CD4-positive, alpha-beta memory T cell (primary cell): ENCODE measurements at places on chromosomes 13 and 19.
A peak's percentile ranks its signal among the peaks of the same experiment; 100 is the strongest.

DNA sequence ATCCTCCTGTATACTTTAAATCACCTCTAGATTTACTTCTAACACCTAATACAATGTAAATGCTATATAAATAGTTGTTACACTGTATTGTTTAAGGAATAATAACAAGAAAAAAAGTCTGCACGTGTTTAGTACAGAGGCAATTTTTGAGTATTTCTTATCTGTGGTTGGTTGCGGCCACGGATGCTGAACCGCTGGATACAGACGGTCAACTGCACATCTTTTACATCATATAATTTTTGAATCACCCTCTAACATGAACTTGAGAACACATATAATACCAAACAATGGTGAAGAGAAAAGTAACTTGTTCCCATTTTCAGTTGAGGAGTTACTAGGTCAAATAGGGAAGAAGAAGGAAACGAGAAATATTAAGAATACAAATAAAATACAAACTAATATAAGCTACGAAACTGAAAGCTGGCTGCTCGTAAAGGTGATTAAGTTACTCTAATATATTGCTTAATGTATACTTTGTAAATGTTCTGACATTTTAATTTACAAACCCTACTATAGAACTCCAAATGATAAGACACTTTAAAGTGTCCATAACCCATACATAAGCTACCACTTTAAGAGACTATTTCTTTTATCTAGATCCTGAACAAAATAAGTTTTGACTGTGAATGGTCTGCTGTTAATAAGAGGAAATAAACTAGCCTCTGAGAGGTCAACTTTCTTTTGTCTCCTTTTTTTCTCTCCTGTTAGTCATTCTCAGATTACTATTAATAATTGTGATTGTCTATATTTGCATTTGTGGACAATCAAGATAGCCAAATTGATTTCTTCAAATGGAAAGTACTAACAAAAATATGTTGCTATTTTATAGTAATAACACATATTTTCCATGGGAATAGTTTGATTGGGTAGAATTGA lies 457.4 kb downstream of the DIAPH3 start:
- H3K27me3 ChIP-seq: no peaks in the 10 kb centered on the region
- no peaks in the 10 kb centered on the region for H3K36me3 ChIP-seq
- no peak overlapping the region for H3K4me3 ChIP-seq
- DNase-seq: no peak

GRCh38 chr19:29704562-29705558 lies 10.2 kb downstream of the C19orf12 start:
- no peak overlapping the region for H3K27ac ChIP-seq
- H3K36me3 ChIP-seq: peaks cover 38% of the 10 kb centered on the region
- no peaks in the 10 kb centered on the region for H3K27me3 ChIP-seq
- no peak overlapping the region for H3K4me3 ChIP-seq
- DNase-seq: no peak

DNA sequence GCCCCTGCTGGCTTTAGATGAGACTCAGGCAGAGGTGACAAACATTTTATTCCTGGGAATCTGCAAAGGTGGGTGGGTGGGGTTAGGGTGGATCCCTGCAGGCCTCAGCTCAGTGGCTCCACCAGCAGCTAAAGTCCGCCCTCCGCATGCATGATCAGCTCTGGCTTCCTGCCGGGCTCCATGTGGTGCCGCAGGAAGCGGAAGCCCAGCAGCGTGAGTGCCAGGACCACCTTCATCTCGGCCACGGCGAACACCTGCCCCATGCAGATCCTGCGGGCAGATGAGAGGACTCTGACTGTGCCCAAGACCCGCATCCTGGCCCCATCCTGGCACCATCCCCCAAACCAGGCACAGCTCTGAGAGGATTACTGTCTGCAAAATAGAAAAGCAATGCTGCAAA lies 26.3 kb downstream of the CYP4F2 start:
- DNase-seq: no peak
- no peak overlapping the region for H3K4me3 ChIP-seq
- H3K27me3 ChIP-seq: no peaks in the 10 kb centered on the region
- no peaks in the 10 kb centered on the region for H3K36me3 ChIP-seq

DNA sequence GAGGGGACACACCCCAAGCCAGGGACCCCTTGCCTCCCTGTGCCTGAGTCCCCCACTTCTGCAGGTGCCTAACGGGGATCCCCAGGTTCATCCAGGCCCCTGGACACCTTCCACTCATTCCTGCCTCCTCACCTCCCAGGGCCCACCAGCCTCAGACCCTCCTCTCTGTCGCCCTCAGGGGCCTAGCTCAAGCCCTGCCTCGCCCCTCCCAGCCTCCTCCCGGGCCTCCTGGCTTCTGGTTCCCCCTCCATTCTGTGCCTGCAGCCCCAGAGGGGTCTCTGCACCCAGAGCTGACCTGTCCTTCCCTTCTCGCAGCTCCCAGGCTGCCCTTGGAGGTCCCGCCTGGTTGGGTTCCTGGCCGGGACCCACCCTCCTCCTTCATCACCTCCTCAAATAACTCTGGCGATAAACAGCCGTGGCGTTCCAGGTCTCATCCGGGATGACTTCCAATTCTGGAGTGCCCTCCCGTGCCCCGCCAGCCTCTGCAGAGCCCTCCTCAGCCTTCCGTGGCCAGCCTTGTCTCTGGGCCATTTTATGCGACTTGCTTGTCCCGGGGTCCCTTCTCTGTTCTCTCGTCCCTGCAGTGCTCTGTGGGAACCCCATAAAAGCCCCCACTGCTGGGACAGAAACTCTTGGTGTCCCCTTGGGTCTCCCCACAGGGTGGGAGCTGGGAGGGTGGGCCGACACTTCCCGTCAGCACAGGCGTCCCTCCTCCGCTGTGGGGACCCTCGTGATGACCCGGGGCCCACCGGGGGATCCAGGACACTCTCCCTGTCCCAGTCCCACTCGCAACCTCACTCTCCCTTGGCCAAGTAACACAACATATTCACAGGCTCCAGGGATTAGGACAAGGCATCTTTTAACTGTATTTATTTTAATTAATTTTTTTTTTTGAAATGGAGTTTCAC lies 9.2 kb downstream of the JOSD2 start:
- H3K4me1 ChIP-seq: no peaks in the 10 kb centered on the region
- H3K27me3 ChIP-seq: no peaks in the 10 kb centered on the region
- no peak overlapping the region for H3K4me3 ChIP-seq
- no peak overlapping the region for H3K27ac ChIP-seq
- no peaks in the 10 kb centered on the region for H3K36me3 ChIP-seq

- peaks cover 29% of the 10 kb centered on the region for H3K4me1 ChIP-seq
- peak overlapping the region; percentile 64 for H3K4me3 ChIP-seq
- DNase-seq: peak; percentile 41
- no peaks in the 10 kb centered on the region for H3K36me3 ChIP-seq
These were observed 11.3 kb upstream of the ZBTB7A start for GRCh38 chr19:4077800-4078684.
